ENCODE measurements at places on chromosomes 16 and 17.

DNA sequence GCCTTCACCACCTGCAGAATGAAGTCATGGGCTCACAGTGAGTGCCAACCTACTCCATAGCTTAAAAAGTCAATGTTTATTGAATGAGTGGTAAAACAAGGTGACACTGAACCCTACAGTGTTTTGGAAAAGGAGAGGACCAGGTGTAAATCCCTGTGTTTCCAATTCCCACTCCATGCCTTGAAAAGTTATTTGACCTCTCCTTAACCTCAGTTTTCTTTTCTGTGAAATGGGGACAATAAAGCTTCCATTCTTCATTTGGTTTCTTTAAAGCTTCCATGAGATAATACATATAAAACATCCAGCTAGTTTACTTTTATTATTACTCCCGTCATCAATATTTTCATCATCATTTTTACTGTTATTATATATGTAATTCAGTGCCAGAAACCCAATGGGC lies 48.0 kb upstream of the ACSM2B start:
- DNase-seq, result no peak

- no peak for DNase-seq
These were observed 32.8 kb upstream of the ABCC3 start for GRCh38 chr17:50601823-50602375.

DNA sequence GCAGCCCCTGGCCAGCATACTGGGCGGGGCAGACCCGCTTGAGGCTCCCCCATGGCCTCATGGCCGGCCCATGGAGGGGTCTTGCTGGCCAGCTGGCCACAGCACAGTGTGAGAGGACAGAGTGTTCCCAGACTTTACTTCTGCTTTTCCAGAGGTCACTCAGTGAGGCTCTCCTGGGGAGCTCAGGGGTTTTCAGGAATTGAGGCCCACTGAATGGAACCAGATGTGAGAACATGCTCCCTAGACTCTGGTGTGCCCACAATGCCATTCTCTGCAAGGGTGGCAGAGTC lies 21.2 kb downstream of the ATP6V0D1 start:
- no peak for DNase-seq

DNA sequence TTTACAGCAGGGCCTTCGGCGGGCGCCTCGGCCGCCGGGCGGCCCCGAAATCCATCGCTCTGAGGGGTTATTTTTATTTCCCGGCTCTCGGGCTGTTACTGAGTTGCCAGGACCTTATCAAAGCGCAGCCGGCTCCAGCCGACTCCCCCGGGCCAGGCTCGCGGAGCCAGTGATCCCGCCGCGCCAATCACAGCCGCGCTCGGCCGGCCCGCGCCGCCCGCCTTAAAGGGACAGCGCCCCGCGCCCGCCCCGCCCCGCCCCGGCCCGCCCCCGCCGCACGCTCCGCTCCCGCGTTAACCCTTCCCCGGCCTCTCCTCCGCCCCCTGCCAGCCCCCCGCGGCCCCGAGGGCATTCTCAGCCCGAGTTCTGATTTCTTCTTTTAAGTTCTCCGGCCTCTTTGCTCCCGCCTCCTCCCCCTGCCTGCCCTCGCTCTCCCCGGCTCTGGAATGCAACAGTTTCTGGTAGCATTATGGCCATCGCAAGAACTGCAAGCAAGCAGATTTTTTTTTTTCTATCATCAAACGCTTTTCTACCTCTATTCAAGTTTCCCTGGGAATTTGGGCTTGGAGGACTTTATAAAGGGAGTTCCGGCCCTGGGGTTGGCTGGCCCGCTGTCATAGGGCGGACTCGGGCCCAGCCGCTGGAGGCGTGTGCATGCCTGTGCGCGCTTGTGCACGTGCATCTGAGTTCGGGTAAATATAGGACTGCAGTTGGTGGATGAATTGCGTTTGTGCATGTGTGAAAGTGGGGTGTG lies at the start of gene AXIN2:
Gene AXIN2, minus strand, starts transcription at position 197 of the 754 bp plus-strand sequence. CDS start 3,028 bp downstream, outside the sequence.
- peak; percentile 94 for DNase-seq

DNA sequence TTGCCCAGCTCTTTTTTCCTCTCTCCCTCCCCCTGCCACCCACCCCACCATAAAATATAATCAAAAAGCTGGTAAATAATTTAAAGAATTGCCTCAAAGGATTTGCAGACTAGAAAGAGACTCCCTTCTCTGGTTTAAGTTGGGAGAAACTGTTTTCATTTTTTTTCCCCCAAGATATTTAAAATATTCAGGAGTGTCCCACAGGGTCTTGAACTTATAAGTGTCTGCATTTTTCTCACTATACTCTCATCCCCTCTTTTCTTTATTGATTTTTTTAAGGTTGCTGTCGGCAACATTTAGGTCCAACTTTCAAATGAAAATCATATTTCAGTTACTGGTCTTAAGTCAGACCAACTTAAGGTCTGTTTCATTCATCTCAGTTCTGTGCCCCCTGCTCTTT lies 210.2 kb downstream of the MSI2 start:
- DNase-seq, result peak; percentile 33

DNA sequence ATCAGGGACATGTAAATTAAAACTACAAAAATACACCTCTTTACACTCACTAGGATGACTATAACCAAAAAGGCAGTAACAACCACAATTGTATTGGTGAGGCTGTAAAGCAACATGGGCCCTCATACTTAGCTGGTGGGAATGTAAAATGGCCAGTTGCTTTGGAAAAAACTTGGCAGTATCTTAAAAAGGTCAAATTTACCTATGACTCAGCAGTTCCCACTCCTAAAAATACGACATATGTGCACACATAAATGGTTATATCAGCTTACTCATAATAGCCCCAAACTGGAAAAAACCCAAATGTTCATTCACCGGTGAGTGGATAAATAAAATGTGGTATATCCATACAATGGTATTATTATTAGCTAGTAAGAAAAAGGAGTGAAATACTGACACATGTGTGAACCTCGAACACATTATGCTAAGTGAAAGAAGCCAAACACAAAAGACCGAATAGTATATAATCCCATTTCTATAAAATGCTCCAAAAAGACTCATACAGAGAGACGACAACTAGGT lies 391.4 kb downstream of the NPIPA8 start:
- peak; percentile 49 for DNase-seq

DNA sequence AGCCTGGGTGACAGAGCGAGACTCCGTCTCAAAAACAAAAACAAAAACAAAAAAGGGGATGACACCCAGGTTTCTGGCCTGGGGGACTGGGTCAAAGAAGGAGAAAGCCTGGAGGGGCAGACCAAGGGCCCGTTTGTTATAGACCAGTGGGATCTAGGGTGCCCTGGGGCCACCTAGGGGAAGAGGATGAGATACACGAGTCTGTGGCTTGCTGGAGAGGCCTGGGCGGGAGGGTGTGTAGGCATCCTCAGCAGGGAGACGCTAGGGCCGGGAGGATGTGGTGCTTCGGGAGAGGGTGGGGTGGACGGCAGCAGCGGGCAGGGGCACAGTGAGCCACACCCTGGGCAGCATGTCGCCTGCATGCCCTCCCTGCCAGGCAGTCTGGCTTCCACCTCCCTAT lies 17.1 kb upstream of the CRK start:
- no peak for DNase-seq

- no peak for DNase-seq
These were observed 6.5 kb downstream of the TM4SF5 start for GRCh38 chr17:4777969-4778760.

GRCh38 chr17:81046770-81047359 lies 11.9 kb downstream of the BAIAP2 start:
- DNase-seq, result no peak

DNA sequence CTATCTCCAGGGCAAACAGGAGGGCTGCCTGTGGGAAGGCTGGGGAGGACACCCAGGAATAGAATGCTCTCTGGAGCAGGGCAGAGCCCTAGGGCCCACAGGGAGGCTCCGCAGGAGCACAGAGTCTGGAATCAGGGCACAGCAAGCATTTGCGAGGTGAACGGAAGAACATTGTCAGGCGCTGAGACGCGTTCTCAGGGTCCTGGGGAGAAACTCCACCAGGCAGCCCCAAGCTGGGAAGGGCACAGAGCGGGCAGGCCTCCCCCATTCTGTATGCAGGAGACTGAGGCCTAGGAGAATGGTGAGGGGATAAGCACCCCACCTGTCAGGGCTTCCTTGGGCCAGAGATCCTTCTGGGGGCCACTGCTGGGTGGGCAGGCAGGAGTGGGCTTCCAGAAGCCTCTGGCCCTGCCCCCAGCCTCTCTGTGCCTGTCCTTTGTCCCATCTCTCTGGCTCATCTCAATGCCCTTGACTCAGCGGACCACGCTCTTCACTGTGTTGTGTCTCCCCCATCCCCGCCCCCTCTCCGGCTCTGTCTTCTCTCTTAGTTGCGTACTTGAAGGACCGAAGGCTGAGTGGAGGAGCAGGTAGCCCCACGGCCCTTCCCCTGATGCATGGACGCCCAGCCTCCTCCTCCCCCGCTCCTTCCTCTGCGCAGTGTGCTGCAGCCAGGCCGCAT lies 5.1 kb upstream of the SETD6 start:
- DNase-seq, result no peak

DNA sequence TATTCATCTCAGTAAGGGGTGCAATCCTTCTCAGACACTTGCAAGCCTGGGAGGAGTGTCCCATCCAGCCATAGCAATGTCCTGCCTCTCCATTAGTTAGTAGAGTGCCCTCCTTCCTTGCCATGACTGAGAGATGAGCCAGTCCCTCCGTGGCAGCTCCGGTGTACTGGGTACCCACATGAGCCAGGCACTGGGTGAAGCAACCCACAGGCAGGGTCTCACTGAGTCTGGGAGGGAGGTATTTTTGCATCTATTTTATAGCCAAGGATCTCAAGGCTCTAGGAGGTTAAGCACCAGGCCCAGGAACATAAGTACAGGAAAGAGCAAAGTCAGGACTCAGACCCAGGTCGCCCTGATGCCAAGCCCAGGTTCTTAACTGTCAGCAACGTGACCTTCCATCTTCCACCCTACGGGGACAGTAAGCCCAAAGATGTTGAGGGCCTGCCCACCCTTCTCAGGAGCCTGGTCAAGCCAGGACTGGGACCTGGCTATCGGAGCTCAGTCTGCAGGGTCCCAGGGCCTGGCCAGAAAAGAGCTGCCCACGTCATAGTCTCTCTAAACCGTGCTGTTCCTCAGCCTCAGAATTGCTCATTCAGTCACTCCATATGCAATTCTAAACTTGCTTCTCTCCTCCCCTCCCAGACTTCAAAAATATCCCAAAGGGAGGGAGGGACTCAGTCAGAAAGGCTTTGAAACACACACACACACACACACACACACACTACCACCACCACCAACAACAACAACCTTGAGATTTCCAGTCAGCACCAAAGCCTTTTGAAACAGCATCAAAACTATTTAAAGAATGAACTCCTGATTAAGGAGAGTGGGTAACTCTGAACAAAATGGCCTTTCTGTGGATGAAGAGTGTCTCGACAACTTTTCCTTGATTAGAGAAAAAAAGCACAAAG lies 16.6 kb downstream of the NOS2 start:
- DNase-seq, result no peak

DNA sequence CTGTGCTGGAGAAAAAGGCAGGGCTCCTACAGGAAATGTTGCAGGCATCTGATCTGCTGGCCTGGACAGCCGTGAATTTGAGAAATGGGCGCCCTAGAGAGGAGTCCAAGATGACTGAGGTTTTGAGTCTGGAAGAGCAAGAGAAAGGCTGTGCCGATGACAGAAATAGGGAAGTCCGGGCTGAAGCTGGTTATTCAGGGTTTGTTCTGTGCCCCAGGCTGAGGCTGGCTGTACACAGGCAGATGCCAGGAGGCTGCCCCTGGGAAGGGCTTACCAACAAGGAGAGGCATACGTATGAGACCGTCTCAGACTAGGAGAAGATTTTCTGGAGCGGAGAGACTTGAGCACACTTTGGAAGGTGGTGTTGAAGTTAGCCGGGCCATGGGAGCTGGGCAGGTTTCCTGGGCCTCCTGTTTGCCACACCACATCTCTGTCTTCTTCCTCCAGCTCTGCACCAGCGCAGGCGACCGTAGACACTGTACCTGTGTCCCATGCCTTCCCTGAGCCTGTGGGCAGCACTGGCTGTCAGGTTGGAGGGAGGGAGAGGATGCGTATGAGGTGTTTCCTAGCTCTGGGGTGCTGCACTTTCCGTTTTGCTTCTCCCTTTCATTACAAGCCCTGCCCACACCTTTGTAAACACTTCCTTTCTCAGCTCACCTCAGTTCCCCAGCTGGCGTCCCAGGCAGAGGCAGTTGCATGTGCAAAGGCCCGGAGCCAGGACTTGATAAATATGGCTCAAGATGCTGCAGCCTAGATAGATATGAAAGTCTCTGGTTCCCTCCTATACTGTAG lies 80.8 kb downstream of the SPECC1 start:
- no peak for DNase-seq

DNA sequence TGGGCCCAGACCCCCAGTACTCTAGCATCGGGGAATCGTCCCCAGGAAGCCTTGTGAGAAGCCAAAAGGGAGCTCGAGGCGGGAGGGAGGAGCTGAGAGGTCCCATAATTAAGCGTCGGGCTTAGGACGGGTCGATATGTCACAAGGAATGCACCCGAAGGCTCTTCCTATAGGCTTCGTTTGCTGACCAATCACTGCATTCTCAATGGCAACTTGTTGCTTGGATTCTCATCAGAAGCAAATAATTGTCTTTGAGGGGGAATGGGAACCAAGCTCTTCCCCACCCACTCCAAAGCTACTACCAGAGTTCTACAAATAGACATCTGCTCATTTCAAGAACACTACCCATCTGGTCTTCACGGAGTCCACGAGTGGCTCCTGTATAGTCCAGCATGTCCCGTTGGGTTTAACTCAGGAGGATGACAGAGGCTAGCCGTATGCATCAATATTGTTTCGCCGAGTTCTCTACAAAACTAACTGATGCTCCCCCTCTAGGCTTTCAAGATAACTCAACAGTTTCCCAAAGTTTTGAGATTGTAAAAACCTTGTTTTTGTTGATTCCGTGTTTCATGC lies 628 bp upstream of the BLMH start:
- peak; percentile 61 for DNase-seq

- DNase-seq, result no peak
These were observed 311.9 kb downstream of the NPIPA8 start for GRCh38 chr16:18024611-18025010.

DNA sequence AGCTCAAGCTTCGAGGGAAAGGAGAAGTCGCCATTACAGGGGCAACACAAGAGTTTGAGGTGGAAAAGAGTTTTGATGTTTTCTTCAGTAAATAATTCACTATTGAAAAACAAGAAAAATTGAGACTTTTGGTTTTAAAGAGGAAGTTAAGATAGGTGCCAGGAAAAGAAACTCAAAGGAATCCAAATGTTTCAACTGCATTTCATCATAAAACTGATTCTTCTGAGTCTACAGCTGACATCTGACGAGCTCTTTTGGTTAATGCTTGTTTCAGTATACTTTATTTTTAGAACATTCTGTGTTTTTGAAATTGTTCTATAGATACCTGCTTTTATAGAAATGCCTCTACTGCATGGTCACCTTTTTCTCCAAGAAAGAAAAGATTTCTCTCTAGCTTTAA lies 54.0 kb downstream of the ERN1 start:
- peak; percentile 36 for DNase-seq

GRCh38 chr17:52294301-52294700 lies 135.8 kb upstream of the CA10 start:
- no peak for DNase-seq

- DNase-seq, result no peak
These were observed 18.1 kb downstream of the PPL start for GRCh38 chr16:4918781-4919251.

GRCh38 chr16:839643-840408 lies 39.3 kb upstream of the GNG13 start:
- no peak for DNase-seq

GRCh38 chr17:74186498-74186897 lies 17.0 kb upstream of the RPL38 start:
- no peak for DNase-seq
